NCI-H2081 (cell line): ENCODE measurements at places on chromosomes 5 and 9.

DNA sequence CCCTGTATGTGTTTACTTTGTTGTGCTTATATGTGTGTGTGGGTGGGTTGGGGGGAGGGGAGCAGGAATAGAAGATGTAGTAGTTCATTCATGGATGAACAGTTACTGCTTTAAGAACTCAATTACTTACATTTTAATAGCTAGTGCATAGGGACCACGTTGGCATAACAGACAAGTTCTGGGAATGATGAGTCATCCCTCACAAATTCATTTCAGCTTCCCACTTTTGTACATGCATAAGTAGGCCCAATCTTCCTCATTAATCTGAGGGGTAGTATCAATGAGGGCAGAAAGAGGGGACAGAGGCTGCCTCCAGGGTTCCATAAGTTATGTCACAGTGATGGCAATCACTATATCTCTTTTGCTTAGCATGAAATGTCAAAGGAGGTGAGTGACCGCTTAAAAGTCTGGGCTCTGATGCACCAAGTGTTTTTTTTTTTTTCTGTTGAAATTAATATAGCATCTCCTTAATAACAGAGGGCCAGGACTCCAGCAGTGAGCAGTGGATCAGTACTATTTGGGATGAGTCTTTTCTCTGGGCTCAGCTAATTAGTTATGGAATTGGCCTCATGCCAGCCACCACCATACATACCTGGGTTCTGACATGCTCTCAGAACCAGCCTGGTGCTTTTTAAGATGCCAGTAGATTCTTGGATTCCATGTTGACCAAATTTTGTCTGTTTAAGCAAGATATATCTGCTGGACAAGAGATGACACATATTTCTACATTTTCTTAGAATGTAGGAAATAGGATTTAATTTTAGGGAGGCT lies 37.1 kb downstream of the PRDM6 start:
- DNase-seq, result no peak

- DNase-seq, result no peak
Measured at GRCh38 chr5:57455511-57456455, 26.8 kb downstream of the ACTBL2 start.

DNA sequence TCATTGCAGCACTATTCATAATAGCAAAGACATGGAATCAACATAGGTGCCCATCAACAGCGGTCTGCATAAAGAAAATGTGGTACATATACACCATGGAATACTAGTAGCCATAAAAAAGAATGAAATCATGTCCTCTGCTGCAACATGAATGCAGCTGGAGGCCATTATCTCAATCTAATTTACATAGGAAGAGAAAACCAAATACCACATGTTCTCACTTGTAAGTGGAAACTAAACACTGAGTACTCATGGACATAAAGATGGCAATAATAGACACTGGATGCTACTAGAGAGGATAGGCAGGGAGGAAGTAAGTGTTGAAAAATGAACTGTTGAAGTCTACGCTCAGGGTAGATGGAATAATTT lies 203.9 kb upstream of the CDH9 start:
- peak; percentile 11 for DNase-seq

DNA sequence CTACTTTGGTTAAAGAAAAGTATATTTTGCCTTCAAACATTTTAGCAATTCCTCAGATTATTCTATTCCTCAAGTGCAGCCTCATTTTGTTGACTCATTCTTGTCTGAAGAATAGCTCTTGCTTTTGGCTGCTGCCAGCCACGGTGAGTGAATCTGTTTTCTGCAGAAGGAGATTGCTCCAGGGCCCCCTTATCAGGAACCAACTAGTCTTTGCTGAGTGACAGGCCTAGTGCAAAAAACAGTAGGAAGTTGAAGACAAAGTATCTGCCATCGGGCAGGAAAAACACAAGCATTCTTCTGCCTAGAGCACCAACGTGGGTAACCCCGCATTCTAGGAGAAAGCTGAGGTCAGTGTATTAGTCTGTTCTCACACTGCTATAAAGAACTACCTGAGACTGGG lies 42.3 kb downstream of the ZNF883 start:
- no peak for DNase-seq

DNA sequence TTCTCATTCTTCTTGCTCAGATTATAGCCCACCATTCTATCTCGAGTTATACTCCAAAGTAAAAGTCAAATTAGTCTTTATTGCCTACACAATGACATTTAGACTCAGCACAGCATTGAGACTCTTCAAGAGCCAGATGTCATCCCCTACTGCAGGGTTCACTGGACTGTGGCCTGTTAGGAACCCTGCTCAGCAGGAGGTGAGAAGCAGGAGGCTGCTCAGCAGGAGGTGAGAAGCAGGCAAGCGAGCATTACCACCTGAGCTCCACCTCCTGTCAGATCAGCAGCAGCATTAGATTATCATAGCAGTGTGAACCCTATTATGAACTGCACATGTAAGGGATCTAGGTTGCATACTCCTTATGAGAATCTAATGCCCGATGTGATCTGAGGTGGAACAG lies 12.7 kb upstream of the LIFR start:
- DNase-seq, result no peak

GRCh38 chr5:63726496-63726895 lies 235.7 kb downstream of the HTR1A start:
- no peak for DNase-seq

DNA sequence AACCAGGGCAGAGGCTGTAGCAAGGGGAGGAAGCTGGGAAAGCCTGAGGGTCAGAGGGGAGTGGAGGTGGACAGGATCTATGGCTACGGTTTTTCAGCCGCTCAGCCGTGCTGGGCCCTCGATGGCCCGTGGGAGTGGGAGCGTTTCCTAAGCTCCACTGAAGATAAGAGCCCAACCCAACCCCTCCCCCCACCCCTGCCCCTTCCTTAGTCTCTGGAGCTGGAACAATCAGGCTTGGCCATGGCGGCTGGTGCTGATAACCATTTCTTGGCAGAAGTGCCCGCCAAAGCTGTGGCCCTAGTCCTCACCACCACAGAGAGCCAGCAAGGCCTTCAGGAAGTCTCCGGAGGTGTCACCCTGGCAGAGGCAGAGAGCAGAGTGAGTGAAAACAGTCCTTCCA lies 20.3 kb upstream of the TNIP1 start:
- DNase-seq, result no peak

- DNase-seq, result no peak
Measured at GRCh38 chr9:70975821-70976220, 145.6 kb downstream of the TRPM3 start.

- no peak for DNase-seq
Measured at GRCh38 chr5:162503796-162504195, 436.2 kb downstream of the GABRG2 start.

- DNase-seq, result no peak
Measured at GRCh38 chr9:131622523-131622922, 77.2 kb downstream of the PRRT1B start.

DNA sequence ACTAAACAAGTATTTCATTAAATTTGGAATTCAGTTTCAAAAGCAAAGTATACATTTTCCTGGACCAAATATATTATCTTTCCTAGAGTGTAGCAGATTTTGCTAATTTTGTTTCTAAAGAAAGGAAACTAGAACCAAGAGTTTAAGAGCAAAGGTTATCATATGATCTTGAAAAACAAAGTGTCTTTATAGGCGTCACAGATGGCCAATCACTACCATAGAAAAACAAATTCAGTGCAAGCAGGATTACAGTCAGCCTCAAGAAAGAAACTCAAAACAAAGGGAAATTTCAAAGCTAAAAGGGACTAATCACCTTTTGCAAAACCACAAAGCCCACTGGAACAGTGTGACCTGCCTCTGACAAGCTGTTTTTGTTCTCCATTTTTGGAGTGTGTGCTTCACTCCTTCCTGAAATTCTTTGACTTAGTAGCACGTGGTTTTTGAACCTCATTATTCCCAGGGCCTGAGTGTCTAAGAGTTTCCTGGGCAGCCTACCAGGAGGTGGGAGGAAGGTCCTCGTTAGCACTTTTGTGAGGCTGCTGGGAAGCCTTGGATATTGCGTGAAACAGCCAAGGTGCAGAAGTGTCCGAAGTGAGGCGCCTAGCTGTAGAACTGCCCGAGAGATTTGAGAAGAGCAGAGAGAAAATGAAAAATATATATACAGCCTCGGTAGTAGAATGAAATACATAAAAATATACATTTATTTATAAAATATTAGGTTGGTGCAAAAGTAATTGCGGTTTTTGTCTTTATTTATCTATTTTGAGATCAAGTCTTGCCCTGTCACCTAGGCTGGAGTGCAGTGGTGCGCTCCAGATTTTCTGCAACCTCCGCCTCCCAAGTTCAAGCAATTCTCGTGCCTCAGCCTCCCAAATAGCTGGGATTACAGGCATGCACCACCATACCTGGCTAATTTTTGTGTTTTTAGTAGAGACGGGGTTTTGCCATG lies 246.1 kb downstream of the MARCHF11 start:
- DNase-seq, result no peak

GRCh38 chr9:94761481-94761880 lies 35.0 kb downstream of the AOPEP start:
- DNase-seq, result no peak

- peak; percentile 27 for DNase-seq
Measured at GRCh38 chr9:33794560-33794959, 801 bp upstream of the PRSS3 start.

DNA sequence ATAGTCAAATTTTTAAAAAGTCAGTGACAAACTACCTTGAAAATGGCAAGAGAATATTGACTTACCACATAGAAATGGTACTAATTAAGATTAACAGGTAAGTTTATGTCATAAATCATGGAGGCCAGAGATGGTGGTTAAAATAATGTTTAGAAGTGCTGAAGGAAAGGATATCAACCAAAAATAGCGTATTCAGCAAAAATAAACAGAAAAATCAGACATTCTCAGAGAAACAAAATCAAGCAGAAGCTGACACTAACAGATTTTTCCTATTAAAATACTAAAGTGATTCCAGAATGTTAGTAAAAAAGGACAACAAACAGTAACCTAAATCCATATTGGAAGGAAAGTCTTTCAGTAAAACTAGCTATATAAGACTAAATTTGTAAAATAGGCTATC lies 959.9 kb upstream of the CDH10 start:
- DNase-seq, result no peak

GRCh38 chr5:14715481-14715880 lies 51.0 kb downstream of the OTULIN start:
- DNase-seq, result no peak

- no peak for DNase-seq
Measured at GRCh38 chr9:85900504-85901201, 40.3 kb upstream of the NAA35 start.

- no peak for DNase-seq
Measured at GRCh38 chr9:131645078-131645776, 94.6 kb downstream of the RAPGEF1 start.

DNA sequence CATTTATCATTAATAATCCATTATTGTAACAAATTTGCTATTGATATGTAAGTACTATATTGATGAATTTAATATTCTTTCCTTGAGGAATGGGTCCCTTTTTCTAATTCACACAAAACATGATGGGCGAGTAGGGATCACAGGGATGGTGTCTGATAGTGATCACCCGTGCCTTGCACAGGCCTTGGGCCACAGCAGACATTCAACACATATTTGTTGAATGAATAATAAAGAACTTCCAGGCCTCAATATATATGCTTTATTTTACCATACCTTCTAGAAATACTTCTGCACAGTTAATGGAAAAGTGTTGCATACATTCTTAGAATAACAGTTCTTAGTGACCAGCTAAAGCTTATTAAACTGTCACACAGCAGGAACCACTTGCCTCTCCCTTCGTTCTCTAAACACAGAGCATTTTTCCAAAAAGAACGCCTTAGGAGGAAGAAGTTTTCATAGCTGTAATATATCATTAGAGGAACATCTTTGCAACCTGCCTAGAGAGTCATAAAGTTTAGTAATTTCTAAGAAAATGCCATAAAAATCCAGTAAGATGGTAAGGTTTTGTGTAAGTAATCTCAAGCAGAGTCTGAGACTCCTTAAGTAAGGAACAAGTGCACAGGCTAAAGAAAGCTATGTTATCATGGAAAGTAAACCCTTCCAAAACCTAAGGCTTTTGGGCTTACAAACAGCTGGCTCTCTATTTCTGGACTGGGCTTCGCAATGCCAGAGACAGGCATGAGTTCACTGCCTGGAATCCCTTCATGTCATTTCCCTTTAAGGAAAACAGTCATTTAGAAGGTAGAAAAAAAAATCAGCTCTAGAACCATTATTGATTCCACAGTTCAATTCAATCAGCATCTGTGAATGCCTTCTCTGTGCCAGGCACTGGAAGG lies 17.7 kb downstream of the TTLL11 start:
- no peak for DNase-seq

DNA sequence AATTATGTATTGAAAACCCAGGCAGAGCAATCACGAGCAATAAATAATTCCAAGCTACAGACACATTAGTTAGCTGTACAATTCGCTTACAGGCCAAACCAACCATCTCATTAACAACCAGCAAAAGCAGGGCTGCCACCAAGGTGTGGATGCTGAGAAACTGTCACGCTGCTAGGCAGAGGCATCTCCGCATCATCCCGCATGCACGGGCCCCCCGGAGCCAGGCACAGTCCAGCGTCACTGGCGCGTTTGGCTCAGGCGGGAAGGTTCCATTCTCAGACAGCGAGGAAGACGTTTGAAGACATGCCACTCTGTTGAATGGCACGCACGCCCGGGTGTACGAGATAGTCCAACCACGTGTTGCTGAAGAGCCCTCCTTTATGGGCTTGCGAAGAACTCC lies 184.0 kb downstream of the OLFM1 start:
- no peak for DNase-seq

- DNase-seq, result no peak
Measured at GRCh38 chr9:112310826-112311225, 22.6 kb downstream of the PTBP3 start.

- no peak for DNase-seq
Measured at GRCh38 chr5:72138943-72139521, 31.8 kb downstream of the MAP1B start.

DNA sequence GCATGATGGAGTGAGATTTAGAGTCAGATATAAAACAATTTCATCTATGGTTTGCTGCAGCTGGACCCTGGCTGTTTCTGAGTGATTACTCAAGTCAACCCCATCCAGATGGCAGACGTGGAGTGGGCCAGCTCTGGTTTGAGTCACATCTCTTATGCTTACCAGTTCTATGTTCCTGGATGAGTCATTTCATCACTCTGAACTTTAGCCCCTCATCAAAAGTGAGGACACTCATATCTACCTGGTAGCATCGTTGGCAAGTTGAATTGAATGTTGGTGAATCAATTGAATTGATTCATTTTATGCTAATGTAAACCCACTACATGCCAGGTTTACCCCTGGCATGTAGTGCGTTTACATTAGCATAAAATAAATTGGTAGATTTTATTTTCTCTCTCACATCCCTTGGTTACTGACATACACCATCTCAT lies 176.4 kb downstream of the FGF18 start:
- no peak for DNase-seq
